HEK293T (cell line): ENCODE measurements at places on chromosomes 3 and 15.

DNA sequence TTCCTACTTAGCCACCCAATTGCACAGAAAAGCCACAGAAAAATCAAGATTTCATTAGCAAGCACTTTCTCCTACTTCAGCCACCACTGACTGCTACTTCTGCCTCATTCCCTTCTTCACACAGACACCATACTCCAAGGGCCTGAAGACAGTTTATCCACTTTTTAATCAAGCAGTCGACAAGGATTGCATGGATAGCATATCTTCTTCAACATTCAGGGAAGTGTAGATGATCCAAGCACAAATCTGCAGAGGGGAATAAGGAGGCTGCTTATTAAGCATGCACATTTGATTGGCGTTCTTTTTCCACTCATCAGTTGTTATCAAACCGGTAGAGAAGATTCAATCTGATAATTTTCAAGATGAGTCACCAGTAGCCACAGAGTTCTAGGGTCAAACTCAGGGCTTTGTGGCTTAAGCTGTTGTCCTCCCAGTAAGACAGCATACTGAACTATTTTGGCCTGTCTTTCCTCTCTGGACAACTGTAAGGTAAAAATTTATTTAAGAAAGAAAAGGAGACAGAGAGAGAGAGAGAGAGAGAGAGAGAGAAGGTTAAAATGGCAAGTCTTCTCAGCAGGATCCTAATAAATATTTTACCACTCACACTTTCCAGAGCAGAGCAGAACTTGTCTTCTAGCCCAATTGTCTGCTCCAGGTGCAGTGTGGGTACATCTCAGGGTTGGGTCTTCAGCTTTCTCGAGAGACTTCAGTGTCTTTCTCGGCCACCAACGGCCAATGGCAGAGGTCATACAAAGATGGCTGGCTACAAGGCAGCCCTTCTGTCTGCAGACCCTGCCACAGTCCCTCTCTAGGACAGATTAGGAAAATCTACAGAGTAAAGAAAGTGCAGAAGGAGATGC, 80.6 kb upstream of the BHLHE40 start:
- no peak for DNase-seq

DNA sequence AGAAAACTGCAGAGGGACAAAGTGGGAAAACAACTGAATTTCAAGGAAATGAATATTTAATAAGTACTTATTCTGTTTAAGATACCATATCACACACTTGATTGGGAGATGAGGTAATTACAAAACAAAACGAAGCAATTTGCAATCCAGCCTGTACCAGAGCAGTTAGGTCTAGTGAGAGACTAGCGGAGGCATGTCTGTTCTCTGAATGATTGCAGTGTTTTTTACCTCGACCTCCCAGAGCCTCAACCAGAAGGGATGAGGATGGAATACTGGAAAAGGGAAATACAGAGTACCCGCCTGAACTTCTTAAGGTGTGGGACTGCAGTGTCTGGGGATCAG, 59.5 kb downstream of the PIK3CB start:
- no peak for DNase-seq

DNA sequence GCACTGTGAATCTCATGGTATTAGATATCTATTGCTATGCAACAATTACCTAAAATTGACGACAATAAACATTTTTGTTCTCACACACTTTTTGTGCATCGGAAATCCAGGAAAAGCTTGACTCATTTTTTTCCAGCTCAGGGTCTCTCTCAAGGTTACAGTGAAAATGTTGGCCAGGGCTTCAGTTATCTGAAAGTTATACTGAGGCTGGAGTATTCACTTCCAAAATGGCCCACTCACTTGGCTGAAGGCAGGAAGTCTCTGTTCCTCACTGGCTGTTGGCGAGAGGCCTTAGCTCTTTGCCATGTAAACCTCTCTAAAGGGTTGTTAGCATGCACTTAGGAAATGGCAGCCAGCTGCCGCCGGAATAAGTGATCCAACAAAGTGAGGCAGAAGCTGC, 41.4 kb downstream of the OSTN start:
- DNase-seq: no peak

DNA sequence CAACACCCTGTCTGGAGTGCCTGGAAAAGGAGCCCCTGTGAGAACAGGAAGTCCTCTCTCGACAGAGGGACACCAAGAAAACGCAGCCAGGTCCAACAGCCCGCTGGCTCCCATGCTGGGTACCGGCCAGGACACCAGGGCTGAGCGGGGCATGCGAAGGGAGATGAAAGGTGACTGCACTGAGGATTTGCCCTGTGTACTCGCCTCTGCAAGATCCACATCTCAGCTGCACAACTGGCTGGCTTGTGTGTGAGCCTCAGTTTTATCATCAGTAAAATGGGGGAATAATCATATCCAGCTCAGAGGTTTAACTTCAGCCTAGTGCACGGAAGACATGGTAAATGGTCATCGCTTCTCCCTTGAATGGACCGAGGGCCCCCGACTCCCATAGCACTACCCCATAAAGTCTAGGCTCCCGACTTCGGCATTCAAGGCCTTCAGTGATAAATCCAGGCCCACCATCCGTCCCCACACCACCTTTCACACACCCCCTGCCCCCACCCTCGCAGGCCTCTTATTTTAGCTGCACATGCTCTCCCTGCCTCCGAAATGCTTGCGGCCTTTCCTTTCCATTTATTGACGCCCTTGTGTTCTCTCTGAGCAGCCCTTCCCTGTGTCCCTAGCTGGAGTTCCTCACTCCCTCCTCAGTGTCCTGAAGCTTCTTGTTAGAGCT, 15.8 kb downstream of the ISG20 start:
- no peak for DNase-seq

DNA sequence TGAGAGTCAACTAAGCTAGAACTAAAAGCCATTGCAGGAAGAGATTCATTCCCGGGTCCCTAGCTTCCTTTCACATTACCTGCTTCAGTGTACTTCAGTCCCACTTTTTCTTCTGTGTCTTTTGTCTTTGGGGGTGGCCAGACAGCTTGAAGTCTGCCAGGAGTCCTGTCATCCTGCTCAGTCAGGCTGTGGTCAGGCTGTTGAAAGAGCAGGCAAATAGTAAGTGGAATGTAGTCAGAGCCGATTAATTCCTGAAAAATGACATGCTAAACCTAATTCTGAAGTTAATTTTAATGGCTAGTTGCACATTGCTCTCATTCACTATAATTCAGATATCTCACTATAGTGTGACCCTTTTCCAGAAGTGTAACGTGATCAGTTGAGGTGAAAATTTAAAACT, 129.6 kb downstream of the FMN1 start:
- DNase-seq: no peak

DNA sequence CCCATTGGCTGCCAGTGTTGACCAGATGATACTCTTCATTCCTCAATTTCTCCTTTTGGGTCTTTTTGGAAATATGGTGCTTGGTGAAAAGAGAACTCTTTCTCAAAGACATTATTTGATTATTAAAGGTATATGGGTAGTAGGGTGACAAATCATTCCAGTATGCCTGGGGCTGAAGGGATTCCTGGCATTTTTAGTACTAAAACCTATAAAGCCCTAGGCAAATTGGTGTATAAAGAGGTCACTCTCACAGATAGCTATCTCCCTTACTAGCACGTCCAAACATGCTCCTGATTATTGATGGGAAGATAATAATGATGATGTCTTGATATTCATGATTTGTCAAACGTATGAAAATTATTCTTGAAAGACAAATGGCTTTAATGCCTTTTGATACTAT, 1.1 kb downstream of the GABRR3 start:
- DNase-seq: no peak

DNA sequence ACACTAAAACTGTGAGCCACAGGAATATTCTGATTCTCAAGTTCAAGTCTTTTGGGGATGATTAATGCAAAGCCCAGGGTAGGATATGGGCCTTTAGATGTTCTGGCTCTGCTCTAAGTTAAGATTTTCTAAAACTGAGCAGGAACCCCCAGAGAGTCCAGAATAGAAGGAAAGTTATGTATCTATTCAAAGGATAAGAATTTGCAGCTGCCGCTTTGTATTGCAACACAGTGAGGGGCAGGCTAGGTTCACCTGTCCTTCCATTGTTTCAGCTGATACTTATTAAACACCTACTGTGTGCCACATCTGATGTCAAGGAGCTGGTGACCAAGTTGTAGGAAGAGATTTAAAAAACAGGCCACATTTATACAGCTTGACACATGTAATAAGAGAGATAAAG, 290.4 kb downstream of the MAGI1 start:
- no peak for DNase-seq
